Tracheal epithelial cell (primary cell): ENCODE measurements at places on chromosomes 16 and 17. TPM values are rescaled to one million over a fixed set of nuclear protein-coding genes. Genes with fewer than 3 reads are reported as not detected.

BAIAP2 gene
- total RNA-seq = 69.4 and 80.8 TPM in 2 replicates

ASB16 gene
- not detected in 2 replicates for total RNA-seq

MYBBP1A gene
- 84.8 and 88.9 TPM in 2 replicates for total RNA-seq

SLC35G6 gene
- total RNA-seq = not detected in 2 replicates

NDRG4 gene
- total RNA-seq = 5.8 and 15.9 TPM in 2 replicates

TSNAXIP1 gene
- 0.85 TPM in 1 of 2 replicates, not detected in the other for total RNA-seq

ZDHHC1 gene
- 3.4 and 3.6 TPM in 2 replicates for total RNA-seq

APOBR gene
- total RNA-seq = under 0.01 TPM in 1 of 2 replicates, not detected in the other

DLX4 gene
- total RNA-seq = not detected in 2 replicates

BCO1 gene
- 0.24 TPM in 1 of 2 replicates, not detected in the other for total RNA-seq

KRTAP9-2 gene
- not detected in 2 replicates for total RNA-seq

SLC6A2 gene
- total RNA-seq = 0.24 TPM in 1 of 2 replicates, not detected in the other

NLGN2 gene
- total RNA-seq = 1.9 TPM in 2 replicates

CA5A gene
- total RNA-seq = not detected in 2 replicates

TELO2 gene
- 7.2 and 8.9 TPM in 2 replicates for total RNA-seq

CPHXL2 gene
- total RNA-seq = not detected in 2 replicates

TMEM92 gene
- 0.85 and 0.96 TPM in 2 replicates for total RNA-seq

EVPLL gene
- total RNA-seq = 0.24 and 4.0 TPM in 2 replicates

NPW gene
- total RNA-seq = under 0.01 and 1.4 TPM in 2 replicates

CRYBA1 gene
- not detected in 2 replicates for total RNA-seq

SLFN14 gene
- not detected in 2 replicates for total RNA-seq

CRHR1 gene
- total RNA-seq = not detected in 2 replicates

C1QTNF8 gene
- total RNA-seq = not detected in 2 replicates

SLC5A11 gene
- not detected in 2 replicates for total RNA-seq

STAC2 gene
- total RNA-seq = under 0.01 TPM in 1 of 2 replicates, not detected in the other

NPIPB9 gene
- 1.2 TPM in 1 of 2 replicates, not detected in the other for total RNA-seq

CFAP119 gene
- total RNA-seq = 1.4 TPM in 1 of 2 replicates, not detected in the other

KRTAP1-5 gene
- total RNA-seq = 0.24 TPM in 1 of 2 replicates, not detected in the other

TEKT3 gene
- total RNA-seq = not detected in 2 replicates

CACNG4 gene
- total RNA-seq = under 0.01 TPM in 1 of 2 replicates, not detected in the other

WFIKKN2 gene
- not detected in 2 replicates for total RNA-seq

SULT1A4 gene
- 1.9 TPM in 1 of 2 replicates, not detected in the other for total RNA-seq

GPRC5C gene
- 36.2 and 36.9 TPM in 2 replicates for total RNA-seq
